Activated CD4-positive, alpha-beta T cell treated with anti-CD3 and anti-CD28 coated beads, Interleukin-2, amount 50 U/mL, for 48 hours (primary cell): ENCODE measurements at places on chromosomes 7 and 10.

DNA sequence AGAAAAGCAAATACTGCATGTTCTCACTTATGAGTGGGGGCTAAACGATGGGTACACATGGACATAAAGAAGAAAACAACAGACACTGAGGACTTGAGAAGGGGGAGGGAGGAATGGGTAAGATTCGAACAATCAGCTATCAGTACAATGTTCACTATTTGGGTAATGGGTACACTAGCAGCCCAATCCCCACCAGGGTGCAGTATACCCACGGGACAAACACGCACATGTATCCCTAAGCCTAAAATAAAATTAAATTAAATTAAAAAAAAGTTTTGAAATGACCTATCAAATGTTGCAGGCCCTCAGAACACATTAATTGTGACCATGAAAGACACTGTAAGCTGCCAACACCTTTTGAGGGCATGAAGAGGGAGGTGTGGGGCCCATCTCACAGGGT is 316.0 kb downstream of the WDR37 start:
- DNase-seq: no peak

DNA sequence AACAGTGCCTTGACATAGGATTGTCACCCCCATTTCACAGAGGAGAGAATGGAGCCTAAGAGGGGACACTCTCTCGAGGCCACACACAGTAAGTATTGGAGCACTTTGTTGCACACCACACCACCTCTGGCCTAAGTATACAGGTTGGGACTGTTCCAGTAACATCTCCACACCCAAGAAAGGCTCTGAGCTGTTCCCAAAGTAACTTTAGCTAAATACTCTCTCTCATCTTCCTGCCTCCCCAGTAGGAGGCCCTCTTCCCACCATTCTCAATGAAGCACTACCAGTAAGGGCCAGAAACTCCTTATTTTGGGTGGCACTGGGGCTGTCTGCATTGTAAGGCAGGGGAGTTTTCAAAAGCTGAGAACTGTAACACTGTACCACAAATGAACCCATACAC is 189.5 kb downstream of the ZNF438 start:
- no peak for DNase-seq

DNA sequence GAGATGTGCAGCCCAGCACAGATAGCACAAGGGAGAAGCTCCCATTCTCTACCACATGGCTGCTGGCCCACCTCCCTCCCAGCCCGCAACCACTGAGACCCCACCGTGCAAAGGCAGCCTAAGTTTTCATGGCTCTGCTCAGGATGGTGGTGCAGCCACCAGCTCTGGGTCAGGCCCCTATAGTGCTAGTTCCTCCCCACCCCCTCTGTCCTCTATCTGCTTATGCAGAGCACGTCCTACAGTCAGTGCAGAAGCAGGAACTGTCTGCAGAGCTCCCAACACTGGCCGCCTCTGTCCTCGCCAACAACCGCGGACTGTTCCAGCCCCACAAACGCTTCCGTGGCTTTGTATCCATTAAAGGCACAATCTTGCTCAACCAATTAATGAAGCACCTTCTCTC is 278.9 kb downstream of the GRID1 start:
- DNase-seq: no peak

DNA sequence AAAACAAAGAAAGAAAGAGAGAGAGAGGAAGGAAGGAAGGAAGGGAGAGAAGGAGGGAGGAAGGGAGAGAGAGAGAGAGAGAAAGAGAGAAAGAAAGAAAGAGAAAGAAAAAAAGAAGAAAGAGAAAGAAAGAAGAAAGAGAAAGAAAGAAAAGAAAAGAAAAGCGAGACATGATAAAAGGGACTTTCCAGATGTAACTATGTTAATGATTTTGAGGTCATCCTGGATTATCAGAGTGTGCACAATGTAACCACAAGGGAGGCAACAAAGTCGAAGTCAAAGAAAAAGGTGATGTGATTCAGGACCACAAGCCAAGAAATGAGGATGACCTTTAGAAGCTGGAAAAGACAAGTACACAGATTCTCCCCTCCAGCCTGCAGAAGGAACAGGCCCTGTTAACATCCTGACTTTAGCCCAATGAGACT is 48.9 kb upstream of the PAX2 start:
- DNase-seq: no peak

GRCh38 chr7:25002786-25003185 is 22.8 kb upstream of the OSBPL3 start:
- no peak for DNase-seq

GRCh38 chr7:48292949-48293348 is 121.7 kb downstream of the ABCA13 start:
- DNase-seq: no peak
